ENCODE measurements at places on chromosomes 2 and 18. TPM values are rescaled to one million over a fixed set of nuclear protein-coding genes. Genes with fewer than 3 reads are reported as not detected.

PLEK gene
- total RNA-seq = 0.13 TPM

DNA sequence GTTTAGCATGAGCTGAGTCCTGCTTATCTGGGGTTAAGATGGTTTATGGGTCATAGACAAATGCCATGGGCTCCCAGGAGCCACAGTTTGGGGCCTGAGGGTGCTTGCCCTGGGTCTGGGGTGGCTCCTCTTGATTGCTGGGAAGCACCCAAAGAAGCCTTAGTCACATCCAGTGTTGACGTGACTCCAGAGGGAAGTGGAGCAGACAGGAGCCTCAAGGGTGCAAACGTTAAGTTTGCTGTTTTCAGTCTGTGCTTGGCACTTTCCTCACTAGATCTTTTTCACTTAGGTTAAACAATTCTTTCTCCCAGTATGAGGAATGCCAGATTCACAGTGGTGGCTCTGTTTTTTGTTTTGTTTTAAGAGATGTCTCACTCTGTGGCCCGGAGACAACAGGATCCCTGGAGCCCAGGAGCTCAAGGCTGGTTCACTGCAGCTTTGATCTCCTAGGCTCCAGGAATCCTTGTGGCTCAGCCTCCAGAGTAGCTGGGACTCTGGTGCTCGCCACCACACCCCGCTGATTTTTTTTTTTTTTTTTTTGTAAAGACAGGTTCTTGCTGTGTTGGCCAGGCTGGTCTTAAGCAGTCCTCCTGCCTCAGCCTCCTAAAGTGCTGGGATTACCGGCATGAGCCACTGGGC, 251.3 kb downstream of the FAM210A start:
- DNase-seq = no peak

IL1R2 gene
- 0.15 TPM for total RNA-seq

GRCh38 chr2:201735486-201735885, 37.0 kb upstream of the MPP4 start:
- DNase-seq = no peak

DNA sequence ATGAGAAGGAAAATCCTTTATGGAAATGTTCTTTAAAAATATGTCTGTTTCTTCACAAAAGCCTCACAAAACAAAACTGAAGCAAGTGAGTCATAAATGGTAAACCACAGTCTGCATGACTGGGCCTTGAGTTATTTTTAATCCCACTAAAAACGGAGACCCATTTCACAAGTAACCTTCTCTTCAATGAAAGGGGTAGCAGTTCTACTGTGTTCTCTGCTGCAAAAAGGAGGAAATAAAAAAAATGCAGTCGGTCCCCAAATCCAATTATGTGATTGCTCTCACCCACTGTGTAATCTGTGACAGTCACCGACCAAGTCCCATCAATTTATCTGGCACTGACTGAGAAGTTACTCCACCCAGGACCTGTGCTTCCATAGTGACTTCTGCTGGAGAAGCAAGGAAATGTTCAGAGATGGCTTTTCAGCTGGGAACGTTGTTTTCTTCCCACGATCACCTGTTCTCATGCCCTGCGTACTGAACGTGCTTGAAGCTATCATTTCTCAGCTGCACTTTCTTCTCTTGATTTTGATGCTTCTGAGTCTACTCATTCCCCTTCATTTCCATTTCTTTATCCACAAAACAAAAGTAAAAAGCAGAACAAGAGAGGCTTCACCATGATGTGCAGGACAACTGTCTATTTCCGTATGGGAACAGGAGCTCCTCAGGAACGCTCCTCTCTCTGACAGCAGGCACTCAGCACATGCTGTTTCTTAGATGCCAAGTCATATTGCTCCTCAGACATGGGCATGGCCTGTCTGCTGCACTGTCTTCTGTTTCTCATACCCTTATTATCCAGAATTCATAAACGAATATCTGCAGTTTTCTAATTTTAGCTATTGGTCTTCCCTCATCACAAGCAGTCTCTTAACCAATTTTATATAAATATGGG, 80.0 kb upstream of the TMEM200C start:
- no peak for DNase-seq

CTAGE1 gene
- total RNA-seq = not detected

GRCh38 chr2:45676088-45676487, 24.6 kb downstream of the PRKCE start:
- no peak for DNase-seq

GRCh38 chr2:145078923-145079322, 559.0 kb upstream of the ZEB2 start:
- no peak for DNase-seq

ALLC gene
- total RNA-seq = not detected

MLPH gene
- total RNA-seq = 60.2 TPM

GRCh38 chr2:16303761-16304160, 361.9 kb downstream of the CYRIA start:
- DNase-seq = no peak

DNA sequence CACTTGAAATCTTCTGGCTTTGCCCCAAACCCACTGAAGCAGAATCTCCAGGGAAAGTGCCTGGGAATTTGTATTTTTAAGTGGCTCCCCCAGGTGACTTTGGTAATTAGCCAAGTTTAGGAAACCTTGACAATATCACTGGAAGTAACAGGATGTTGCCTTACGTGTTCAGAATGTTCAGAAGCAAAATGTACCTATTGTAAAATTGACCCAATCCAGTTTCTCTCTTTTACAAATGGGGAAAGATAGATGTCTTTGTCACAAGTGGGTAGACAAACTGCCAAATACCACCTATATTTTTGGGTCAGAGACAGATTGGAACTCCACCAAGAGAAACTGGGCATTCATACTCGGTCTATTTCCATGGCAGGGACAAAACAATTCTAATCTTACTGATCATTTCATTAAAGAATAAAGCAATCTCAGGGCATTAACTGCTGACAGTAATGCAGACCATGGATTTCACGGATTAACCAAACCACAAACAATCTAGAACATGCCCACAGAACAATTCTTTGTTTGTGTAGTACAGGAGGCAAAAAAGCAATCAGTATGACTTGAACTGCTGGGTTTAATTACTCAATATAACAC, 255.8 kb downstream of the ERBB4 start:
- DNase-seq = no peak

DNA sequence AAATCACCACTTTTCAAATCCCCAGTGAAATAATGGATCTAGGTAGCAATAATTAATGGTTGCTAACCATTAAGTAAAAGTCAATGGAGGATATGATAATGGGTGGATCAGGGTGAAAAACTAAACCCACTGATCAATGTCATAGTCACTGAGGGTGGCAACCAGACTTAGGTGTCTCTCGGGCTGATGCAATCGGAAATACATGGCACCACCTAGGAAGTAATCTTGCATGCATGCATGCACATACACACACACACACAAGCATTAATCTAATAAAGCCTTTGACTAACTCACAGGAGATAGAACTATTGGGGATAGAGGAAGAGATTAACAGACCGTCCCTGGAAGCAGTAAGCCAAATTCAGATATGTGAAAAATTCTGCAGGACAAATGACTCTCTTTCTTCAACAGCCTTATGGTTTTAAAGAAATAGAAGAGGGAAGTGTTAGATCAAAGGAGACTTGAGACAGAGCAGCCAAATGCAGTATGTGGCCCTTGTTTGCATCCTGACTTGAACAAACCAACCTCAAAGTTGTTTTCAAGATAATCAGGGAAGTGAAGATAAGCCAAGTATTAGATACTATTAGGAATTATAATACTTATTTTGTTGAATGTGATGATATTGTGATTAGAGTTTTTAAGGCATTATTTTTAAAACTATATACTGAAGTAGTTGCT, 186.0 kb upstream of the RMP24 start:
- DNase-seq = no peak

All from Panc1 (cell line).